Pancreas (tissue), 10 donors: ENCODE measurements at places on chromosomes 3 and 15.

DNA sequence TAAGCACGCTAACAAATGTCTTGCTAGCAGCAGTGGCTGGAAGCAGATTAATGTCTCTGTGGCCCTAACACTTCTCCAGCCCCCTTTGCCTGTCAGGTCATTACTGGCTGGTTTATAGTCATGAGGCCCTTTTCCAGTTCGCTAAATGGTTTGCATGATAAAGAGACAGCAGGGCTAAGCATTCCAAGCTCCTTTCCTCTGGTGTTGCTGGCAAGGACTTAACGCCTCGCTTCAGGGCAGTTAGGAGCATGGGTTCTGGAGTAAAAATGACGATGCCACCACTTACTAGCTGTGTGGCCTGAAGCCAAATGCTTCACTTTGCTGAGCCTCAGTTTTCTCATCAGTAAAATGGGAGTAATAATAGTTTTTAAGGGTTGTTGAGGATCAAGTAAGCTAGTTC lies 185.9 kb downstream of the MEGF11 start:
- no peak for DNase-seq

GRCh38 chr3:188470508-188471130 lies 316.7 kb downstream of the LPP start:
- DNase-seq, result no peak

DNA sequence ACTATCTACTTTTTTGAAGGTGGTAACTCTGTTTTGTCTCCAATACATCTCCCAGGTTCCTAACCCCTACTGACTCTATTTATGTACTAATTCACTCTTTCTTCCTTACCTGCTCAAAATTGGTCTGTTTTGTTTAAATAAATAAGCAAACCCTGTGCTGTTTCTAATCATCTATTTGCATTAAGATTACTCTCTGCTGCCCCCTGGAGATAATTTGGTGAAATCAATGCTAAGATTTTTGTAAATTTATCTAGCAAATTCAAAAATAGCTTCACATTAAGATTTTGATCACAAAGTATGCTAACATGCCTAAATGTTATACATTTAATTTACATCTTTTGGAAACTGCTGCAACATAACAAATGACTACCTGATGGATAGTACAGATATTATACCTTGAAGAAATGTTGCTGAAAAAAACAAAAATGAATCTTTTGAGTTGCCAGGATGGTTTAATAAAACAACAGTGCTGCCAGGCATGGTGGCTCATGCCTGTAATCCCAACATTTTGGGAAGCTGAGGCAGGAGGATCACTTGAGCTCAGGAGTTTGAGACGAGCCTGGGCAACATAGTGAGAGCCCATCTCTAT lies 4.4 kb upstream of the CD200R1 start:
- DNase-seq, result no peak

DNA sequence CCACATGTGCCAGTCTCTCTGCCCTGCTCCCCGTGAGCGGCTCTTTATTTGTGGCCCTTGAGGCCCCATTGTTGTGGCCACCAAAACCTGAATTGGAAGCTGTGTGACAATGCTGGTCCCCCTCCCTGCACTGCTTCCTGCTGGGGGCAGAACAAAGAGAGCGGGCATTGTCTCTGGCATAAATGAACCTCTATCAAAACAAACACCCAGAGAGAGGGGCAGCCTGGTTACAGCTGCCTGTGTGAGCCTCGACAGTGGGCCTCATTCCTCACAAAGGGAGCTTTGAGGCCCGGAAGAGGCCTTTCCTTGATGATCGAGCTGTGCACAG lies 152.9 kb downstream of the IGF1R start:
- no peak for DNase-seq

DNA sequence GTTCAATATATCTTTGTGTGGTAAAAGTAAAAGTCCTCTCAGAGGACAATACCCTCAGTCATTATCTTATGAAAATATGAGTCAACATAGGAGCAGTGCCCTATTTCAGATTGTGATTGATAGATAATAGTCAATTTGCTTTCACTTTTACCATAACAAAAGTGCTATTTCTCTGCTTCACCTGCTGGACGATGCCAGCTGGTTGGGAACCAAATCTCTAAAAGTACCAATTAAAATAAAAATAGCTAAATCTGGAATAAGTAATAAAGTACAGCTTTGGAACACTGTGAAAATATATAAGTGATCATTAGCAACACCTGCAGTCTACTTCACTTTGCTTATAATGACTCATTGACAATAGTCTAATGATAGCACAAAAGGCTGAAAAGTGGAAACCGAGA lies 390.3 kb upstream of the AGTR1 start:
- DNase-seq, result no peak

DNA sequence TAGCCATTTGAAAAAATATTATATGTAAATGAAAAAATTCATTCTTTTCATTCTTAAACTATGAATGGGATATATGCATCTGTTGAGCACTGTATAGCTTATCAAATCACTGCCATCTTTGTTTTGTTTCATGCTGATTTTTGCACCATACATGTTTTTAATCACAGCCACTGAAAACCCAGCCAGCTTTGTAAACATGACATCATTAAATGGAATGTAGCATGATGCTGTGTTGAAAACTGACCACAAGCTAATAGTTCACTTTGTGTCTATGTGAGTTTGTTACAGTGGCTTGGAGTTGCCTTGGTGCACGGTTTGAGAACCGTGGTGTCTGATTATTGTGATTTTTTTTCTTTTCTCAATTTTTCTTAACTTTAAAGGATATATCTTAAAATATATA lies 75.7 kb downstream of the GMPS start:
- no peak for DNase-seq

DNA sequence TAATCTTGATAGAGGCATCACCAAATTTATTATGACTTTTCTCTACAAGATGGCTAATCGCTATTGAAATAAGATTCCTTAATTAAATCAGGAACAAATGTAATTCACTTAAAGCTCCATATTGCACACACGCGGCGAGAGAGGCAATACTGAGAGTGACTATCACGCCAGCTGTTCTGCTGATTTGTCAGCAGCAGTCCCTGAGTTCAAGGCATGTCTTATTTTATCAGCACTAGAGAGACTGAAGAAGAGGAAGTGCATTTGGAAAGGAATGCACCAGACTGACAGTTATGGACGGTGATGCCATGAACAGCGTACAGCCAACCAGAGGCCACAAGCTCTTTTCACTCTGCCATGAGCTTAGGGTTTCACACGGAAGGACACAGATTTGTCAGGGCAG lies 83.6 kb upstream of the SLCO3A1 start:
- no peak for DNase-seq

GRCh38 chr15:47384341-47384740 lies 333.0 kb upstream of the SEMA6D start:
- no peak for DNase-seq

- no peak for DNase-seq
Observed at GRCh38 chr15:70583006-70583405, 180.4 kb downstream of the UACA start.
